ENCODE measurements at places on chromosomes 2 and 18.
A peak's percentile ranks its signal among the peaks of the same experiment; 100 is the strongest.

DNA sequence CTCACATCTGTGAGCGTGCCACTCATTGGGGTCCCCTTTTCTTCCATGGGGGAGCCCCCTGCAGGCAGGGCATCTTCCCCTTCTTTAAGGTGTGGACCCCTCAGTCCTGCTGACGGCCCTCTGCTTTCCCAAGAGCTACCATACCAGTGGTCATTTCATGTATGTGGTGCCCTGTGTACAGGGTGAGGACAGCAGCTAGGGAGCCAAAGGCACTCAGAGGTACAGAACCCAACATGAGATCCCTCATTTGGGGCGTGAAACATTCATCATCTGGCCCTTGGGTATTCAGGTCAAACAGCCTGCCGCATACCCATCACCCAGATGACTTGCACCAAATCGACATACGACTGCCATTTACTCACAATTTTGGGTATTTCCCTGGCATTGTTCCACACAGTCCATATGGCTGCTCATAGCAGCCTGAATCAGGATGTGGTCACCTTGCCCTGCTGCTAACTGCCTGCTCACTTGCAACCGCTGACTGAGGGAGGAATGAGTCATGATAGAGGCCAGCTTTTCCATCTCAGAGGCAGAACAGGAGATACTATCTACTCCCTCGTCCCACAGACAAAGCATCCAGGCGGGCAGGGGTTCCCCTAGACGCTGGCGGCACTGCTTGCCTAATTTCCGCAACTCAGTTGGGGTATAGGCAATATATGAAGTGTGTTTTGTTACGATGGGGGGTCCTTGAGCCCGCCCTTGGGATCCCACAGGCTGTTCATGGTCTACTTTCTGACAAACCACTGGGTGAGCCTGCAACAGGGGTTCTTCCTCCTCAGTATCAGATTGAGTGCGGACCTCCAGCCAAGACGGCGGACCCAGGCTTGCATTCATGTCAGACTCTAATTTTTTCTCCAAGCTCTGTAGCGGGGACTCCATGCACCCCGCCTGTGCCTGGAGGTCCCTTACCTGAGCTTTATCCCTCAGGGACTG, 228.6 kb downstream of the SATB2 start:
- DNase-seq, result peak; percentile 73

DNA sequence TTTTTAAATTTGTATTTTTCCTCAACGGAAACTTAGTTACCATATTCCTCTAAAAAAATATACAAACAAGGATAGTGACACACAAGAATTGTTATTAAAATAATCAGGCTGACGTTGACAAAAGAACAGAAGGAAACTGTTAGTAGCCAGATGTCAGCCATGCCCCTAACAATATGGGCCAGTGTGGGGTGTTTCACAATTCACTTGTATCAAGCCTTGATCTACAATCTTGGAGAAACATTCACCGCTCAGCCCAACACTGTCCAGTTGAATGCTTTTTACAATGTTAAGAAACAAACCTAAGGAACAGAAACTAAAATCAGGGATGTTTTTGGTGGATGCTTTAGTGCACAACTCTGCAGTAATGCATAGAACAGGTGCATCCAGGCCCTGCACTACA, 44.6 kb downstream of the TMEFF2 start:
- DNase-seq, result peak; percentile 10

GRCh38 chr2:212968284-212969081, 182.9 kb downstream of the IKZF2 start:
- DNase-seq, result peak; percentile 63

- no peak for DNase-seq
Measured at GRCh38 chr2:241821460-241822263, 12.7 kb downstream of the NEU4 start.

- peak; percentile 67 for DNase-seq
Measured at GRCh38 chr2:47602996-47603395, 179.9 kb upstream of the MSH6 start.

GRCh38 chr2:236259371-236259770, 4.8 kb downstream of the ASB18 start:
- DNase-seq, result no peak

DNA sequence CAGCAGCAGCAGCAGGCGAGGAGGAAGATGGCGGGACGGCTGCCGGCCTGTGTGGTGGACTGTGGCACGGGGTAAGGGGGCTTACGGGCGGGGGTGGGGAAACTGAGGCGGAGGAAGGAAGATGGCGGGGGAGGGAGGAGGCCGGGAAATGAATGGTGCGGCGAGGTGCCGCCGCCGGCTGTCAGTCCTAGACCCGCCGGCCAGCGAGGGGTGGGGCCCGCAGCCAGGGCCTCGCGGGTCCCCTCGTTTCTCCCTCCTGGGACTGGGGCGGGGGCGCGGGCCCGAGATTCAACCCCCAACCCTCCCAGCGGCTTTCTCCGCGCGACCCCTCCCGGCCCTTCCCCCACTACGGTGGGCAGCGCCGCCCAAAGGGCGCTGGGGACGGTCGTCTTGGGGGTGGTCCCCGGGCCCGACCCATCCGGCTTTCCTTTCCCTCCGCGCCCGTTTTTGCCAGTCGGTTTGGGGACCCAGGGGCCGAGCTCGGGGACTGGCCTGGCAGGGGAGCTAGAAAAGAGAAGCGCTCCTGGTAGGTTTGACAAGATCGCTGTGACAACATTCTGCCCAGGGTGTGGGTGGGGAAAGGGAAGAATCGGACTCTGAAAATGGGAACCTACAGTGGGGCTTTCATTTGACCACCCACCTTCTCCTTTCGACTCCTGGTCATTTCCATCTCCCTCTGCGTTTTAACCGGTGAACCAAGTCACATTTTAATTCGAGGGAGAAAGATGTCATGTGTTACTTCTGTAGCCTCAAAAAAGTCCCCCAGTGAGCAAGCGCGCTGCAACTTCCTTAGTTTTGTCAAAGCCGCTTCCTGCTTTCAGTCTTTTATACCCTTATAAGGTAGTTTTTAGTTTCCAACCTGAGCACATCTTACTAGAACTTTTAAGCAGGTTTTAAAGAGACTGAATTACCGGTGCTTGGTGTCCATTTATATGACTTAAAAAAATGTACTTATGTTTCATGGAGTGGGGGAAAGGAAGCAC, 655 bp downstream of the ACTR3 start:
- peak; percentile 83 for DNase-seq

DNA sequence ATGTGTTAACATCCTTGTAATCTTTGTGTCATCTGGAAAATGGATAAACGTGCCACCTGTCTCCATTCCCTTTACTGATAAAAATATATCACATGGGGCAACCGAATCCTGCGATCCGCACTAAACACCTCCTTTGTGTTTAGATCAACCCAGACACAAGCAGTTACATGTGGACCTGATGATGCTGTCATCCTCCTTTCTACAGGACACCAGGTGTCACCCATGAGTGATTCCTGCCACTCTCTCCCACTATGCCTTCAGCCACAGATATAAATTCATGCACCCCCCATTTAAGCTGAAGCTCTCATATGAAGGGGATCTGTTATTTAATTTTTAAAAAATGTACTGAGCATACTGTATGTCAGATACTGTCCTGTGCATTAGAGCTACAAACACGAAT, 81.3 kb downstream of the VIT start:
- no peak for DNase-seq

DNA sequence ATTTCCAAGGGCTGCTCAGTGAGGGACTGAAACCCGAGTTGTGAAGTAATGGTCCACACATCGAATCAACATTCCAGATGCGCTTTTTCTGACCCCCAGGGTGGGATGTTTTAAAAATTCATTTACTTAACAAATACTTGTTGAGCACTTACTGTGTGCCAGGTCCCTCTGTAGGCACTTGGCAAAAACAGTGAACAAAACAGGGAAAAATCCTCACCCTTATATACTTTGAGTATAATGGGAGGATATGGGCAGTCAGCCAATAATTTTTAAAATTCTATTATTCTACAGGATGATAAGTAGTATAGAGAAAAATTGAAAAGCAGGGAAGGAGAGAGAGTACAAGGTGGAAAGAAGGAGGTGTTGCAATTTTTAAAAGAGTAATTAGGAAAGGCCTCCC, 31.3 kb upstream of the AFTPH start:
- no peak for DNase-seq

GRCh38 chr2:232328032-232328422, 50.5 kb upstream of the ALPP start:
- DNase-seq, result no peak

DNA sequence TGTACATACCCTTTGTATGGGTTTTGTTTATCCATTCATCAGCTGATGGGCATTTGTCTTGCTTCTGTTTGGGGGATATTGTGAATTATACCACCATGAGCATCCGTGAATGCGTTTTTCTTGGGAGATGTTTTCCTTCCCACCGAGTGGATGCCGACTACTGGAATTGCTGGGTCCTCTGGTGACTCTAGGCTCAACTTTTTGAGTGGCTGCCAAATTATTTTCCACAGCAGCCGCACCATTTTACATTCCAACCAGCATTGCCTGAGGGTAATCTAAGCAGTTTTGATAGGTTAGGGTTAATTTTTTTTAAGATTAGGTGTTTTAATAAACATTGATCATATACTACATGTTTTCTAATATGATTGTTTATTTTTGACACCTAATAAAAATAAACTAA, 220.1 kb downstream of the SNTG2 start:
- DNase-seq, result no peak

GRCh38 chr2:26982102-26982742, 11.8 kb downstream of the MAPRE3 start:
- peak; percentile 73 for DNase-seq

DNA sequence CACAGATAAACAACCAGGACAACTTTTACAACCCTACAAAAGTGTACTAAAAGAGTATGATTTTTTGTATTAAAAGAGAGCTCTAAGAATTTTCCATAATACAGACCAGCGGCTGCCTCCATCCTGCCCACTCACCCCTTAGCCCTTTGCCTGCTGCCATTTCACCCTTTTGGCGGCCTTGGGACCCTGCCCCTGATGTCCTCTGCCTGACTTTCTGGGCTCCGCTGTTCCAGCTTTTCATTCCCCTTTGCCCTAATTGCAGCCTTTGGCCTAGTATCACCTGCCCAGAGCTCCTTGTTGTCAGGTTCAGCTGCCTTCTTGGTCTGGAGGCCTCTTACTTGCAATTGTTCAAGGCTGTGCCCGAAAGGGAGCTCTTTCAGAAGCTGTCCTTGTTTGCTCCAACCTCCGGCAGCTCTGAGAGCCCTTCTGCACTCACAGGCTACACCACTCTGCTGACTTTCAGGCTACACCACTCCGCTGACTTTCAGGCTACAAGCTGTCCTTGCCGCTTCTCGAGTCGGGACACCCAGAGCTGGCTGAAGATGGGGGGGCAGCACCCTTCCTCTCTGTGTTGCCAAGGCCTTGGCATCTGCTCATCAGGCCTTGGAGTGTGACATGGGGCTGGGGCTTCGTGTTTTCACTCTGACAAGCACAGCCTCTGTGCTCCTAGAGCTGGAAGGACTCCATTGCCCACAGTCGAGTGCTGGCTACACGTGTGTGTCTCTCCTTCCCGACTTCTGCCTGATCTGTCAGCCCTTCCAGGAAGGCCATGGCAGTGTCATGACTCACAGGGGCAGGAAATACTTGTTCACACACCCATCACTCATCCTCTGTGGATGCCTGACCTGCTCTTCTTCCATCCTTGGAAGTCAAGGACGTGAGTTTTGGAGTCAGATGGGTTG, 43.1 kb upstream of the HDAC4 start:
- peak; percentile 11 for DNase-seq

DNA sequence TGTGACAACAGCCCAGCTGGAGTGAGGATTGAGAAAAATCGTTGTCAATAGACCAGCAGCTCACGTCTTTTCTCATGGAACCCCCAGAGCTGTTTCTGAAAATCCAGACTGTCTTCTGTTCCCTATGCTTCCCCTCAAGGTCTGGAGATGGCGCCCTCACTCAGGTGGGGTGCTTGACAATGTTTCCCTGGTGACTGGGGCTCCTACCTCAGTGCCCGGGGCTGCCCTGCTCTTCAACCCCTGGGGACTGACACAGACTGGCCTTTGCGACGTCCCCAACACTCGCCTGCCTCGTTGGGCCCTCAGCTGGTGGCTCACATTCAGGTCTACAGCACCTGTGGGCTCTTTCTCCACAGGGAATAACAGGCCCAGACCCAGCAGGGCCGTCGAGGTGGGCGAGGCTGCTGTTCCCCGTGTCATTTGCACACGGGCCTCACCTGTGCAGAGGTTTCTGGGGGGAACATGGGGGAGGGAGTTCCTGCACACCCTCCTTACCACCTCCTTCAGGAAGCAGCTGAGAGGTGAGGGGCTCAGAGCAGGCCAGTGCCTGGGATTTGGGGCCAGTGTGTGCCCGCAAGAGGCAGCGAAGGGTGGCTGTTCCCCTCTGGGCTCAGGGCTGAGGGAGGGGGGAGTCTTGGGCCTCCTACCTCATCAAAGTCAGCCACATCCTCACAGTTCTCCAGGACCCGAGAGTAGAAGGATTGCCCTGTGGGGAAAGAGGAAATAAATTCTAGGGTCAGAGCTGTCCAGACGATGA, 59.3 kb upstream of the OTOF start:
- DNase-seq, result no peak

DNA sequence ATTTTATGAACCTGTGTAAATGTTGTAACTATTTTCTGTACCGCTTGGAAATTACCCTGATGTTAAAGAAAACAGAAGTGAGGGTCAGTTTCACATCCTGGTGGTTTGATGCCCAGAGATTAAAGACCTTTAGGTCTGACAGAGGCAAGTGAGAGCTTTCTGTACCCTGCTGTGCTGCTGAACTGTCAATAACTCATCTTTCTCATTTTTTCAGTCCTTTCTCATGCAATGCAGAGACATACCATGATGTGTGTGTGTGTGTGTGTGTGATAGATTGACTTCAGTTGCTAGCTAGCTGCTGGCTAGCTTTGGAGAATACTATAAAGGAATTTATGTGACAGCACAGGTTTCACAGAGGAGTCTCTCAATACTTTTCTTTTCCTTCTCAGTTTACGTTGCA, 2025.6 kb upstream of the LRRTM1 start:
- DNase-seq, result no peak

DNA sequence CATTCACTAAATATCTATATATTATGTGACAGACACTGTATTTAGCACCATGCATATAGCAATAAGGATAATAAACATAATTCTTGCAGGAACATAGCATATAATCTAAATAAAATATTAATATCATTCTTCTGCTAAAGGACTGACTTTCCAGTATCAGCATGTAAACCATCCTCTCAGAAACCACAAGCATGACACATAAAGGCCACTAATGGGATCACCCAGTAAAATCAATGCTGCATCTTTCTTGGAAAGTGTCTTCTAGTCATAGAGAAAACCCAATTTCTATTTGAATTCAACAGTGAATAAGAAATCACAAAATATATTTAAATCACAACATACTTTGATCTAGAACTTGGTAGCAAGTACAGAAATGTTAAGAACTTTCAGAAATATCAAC, 5.8 kb upstream of the LRP1B start:
- DNase-seq, result no peak

DNA sequence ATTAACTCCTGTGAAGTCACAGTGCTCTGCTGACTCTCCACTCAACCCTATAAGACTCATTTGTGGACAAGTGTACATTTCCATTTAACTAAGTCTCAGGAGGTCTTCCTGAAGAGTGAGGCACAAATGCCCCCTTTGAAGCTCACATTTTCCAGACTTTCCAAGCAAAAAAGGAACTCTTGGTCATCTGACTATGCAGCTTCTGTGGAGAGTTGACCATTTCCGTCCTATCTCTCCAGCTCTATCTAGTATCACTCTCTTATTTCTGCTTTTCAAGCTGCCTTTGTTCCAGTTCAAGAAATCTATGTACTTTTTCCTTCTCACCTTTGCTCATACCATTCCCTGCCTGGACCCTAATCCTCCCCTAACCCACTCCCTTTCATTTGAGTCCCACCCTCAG, 77.0 kb downstream of the ANTXR1 start:
- DNase-seq, result no peak

Data from iris pigment epithelial cell (primary cell).